ENCODE measurements at places on chromosomes 13 and 19. TPM values are rescaled to one million over a fixed set of nuclear protein-coding genes. Genes with fewer than 3 reads are reported as not detected.
A peak's percentile ranks its signal among the peaks of the same experiment; 100 is the strongest.

- no peak overlapping the region for H3K27ac ChIP-seq
- no peaks in the 10 kb centered on the region for H3K4me1 ChIP-seq
- DNase-seq = peak; percentile 42
- H3K4me3 ChIP-seq = no peak overlapping the region
Observed at GRCh38 chr13:77516342-77516789, 19.1 kb upstream of the SCEL start.

DNA sequence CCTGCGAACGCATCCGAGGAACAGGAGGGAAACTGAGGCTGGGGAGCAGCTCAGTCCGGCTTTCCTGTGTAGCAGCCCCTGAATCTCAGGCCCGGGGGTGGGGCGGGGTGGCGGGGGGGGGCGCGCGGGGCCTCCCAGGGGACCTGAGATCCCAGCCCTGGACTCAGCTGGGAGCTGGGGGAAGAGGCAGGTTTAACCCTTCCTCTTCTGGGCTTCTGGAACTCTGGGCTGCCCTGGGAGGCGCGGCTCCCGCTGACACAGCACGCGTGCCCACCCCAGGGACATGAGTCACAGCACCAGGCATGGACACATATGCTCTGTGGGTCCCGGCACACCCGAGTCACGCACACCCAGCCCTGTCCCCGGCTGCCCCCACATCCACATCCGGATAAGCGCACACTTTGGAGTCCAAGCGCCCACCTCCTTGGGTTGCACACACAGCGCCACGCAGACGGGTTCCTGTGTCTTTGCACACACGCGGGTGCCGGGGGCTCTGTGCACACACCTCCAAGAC is 3.5 kb upstream of the CIRBP start:
- H3K27ac ChIP-seq = peak overlapping the region; percentile 71
- H3K4me3 ChIP-seq = peak overlapping the region; percentile 57
- H3K4me1 ChIP-seq = peaks cover 40% of the 10 kb centered on the region
- no peaks in the 10 kb centered on the region for H3K27me3 ChIP-seq

GRCh38 chr13:32863596-32863995 is 152.6 kb upstream of the KL start:
- no peaks in the 10 kb centered on the region for H3K27me3 ChIP-seq
- H3K36me3 ChIP-seq = no peaks in the 10 kb centered on the region
- H3K4me3 ChIP-seq = no peak overlapping the region

EHD2 gene
- total RNA-seq = 41.8 TPM

Data from Panc1 (cell line).